ENCODE measurements at places on chromosomes 7 and 10. TPM values are rescaled to one million over a fixed set of nuclear protein-coding genes. Genes with fewer than 3 reads are reported as not detected.

Gene ACTL6B
- total RNA-seq, result not detected

Gene NPSR1
- total RNA-seq, result not detected

Gene LIPJ
- not detected for total RNA-seq

Gene HPS1
- 49.7 TPM for total RNA-seq

Gene TAS2R3
- not detected for total RNA-seq

Gene HECW1
- 0.99 TPM for total RNA-seq

Gene ITPRID1
- not detected for total RNA-seq

Gene GRB10
- total RNA-seq, result 69.1 TPM

Gene ADRB1
- total RNA-seq, result 25.3 TPM

Gene ATRNL1
- total RNA-seq, result 15.1 TPM

DNA sequence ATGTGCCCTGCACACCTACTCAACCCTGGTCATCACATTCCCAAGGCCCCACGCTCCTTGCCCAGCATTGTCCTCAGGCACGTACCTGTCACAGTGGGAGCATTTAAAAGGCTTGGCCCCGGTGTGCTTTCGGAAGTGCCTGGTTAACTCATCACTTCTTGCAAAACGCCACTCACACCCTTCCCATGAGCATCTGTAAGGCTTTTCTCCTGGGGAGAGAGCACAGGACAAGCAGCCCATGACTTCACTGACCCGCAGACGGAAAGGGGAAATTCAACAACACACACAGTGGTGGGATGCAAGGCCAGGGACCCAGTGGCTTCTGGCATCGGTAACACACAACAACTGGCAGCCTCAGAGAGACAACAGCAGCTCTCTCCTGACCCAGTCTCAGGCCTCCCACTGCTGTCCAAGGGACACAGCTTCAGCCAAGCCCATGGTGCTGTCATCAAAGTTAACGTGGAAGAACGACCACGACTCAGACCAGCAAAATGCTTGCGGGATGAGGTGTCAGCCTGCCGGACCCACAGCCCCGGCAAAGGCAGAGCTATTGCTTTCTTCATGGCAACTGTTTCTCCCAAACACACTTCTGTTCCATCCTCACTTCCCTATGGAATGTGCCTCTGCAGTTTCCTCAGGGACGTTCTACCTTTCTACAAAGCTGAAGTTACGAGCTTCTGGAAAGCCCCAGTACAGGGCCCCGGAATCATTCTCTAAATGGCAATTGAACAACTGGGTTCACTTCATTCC is 4.8 kb downstream of the KLF6 start:
- H3K4me3 ChIP-seq, result peak overlapping the region; percentile 97
- no peak for DNase-seq
- H3K4me1 ChIP-seq, result peaks cover 67% of the 10 kb centered on the region
- peaks cover 50% of the 10 kb centered on the region for H3K36me3 ChIP-seq
- peak overlapping the region; percentile 100 for H3K27ac ChIP-seq
- no peaks in the 10 kb centered on the region for H3K27me3 ChIP-seq

GRCh38 chr7:76509931-76510877 is at the start of gene UPK3B:
Gene UPK3B (plus strand): TSS chr7:76510552. CDS start chr7:76510653, 101 bp downstream.
- DNase-seq, result no peak
- no peak within 1 kb of the TSS for H3K27ac ChIP-seq
- H3K4me3 ChIP-seq, result no peak within 1 kb of the TSS
- H3K27me3 ChIP-seq, result no peaks in the 10 kb centered on the region

- H3K36me3 ChIP-seq, result peaks cover 38% of the 10 kb centered on the region
- DNase-seq, result no peak
- H3K27me3 ChIP-seq, result no peaks in the 10 kb centered on the region
- peak overlapping the region; percentile 70 for H3K4me3 ChIP-seq
These were observed 2.4 kb downstream of the ACTA2 start for GRCh38 chr10:88949912-88950837.

- no peak for DNase-seq
- H3K27me3 ChIP-seq, result no peaks in the 10 kb centered on the region
These were observed at the start of gene RAPGEF5 for GRCh38 chr7:22356701-22357310. Gene RAPGEF5 (minus strand): TSS chr7:22357154. CDS start chr7:22357060, 94 bp downstream.

DNA sequence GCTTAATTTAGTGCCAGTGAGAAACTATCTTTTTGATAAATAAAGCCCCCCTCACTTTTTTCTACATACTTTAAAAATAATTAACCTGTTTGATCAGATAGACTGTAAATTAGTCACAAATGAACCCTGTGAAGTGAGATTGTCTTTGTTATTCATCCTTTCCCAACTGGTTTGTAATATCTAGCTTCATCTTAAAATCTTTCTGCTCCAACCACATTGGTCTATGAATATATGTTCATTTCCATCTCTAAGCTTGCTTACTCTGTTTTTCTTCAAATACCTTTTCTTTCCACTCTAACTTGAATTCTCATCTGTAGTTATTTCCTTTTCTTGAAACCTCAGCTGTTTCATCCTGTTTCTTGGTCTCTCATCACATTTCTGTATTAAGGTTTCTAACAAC is 12.1 kb downstream of the MARCHF5 start:
- peaks cover 10% of the 10 kb centered on the region for H3K36me3 ChIP-seq
- H3K4me1 ChIP-seq, result peaks cover 21% of the 10 kb centered on the region
- no peak overlapping the region for H3K4me3 ChIP-seq
- no peak for DNase-seq
- no peaks in the 10 kb centered on the region for H3K27me3 ChIP-seq

DNA sequence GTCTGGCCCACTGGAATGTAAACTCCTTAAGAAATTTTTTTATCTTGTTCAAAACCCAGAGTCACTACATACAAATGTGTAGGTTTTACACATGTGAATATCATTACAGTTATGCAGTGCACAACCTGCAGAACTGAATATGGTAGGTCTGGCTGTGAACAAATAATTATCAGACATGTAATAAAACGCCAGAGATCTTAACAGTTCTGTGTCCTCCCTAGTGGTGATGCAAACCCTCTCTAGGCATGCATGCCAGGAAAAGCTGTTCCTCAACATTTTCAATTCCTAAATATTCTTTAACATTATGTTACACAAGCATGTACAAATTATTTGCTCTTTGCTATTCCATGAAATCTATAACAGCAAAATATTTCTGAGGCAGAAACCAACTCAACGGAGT is 124.6 kb downstream of the IMMP2L start:
- no peaks in the 10 kb centered on the region for H3K36me3 ChIP-seq
- no peaks in the 10 kb centered on the region for H3K4me1 ChIP-seq
- no peak for DNase-seq

DNA sequence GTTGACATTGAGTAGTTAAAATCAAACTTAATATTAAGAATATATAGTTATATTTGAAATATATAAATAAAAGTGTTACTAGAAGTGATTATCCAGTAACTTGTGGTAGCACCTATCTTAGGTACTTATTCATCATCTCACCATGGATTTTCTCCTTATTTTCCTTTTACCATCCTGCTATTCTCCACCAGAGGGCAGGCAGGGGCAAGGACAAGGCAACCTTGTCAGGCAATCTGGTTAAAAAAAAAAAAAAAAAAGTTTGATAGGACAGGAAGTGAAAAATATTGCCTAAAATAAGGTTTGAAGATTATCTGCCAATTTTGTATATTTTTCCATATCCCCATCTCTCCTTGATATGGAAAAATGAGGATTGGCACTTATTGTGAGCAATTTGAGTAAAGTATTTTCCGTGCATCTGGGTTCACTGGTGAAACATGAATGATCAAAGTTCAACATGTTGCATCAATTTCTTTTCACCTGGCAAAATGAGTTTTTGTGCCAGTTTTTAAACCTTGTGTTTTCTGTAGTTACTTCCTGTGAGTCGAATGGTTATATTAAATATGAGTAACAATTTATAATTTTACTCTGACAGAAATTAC is 256.7 kb downstream of the AGMO start:
- H3K36me3 ChIP-seq, result no peaks in the 10 kb centered on the region
- no peak overlapping the region for H3K4me3 ChIP-seq
- peaks cover 3% of the 10 kb centered on the region for H3K4me1 ChIP-seq
- H3K27ac ChIP-seq, result no peak overlapping the region

DNA sequence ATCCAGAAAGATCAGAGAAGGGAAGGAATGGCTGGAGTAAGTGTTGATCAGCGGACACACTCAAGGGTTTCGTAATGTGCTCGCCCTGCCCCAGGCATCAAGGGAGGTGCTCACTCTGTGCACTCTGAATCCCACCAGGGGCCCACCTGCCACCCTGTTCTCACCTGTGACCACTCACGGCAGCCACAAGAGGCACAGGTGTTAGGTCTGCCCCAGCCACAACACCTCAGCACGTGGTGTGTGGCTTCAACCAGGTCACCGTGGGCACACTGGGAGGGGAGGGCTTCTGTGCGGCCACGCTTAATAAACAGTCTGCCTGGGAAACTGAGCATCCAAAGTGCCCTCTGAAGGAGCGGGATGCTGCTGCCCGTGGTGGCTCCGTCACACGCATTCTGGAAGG is 49.8 kb downstream of the CUX1 start:
- peaks cover 45% of the 10 kb centered on the region for H3K4me1 ChIP-seq
- DNase-seq, result no peak

- H3K4me1 ChIP-seq, result peaks cover 10% of the 10 kb centered on the region
- DNase-seq, result no peak
- no peak overlapping the region for H3K27ac ChIP-seq
- H3K4me3 ChIP-seq, result no peak overlapping the region
These were observed 72.6 kb downstream of the ST7 start for GRCh38 chr7:117025891-117026290.

All from esophagus muscularis mucosa (tissue), 4 donors.